Trophoblast cell (in vitro differentiated cells and primary cell): ENCODE measurements at places on chromosomes 5 and 9.

GRCh38 chr5:138489683-138490061, 24.4 kb downstream of the EGR1 start:
- no peak for DNase-seq

DNA sequence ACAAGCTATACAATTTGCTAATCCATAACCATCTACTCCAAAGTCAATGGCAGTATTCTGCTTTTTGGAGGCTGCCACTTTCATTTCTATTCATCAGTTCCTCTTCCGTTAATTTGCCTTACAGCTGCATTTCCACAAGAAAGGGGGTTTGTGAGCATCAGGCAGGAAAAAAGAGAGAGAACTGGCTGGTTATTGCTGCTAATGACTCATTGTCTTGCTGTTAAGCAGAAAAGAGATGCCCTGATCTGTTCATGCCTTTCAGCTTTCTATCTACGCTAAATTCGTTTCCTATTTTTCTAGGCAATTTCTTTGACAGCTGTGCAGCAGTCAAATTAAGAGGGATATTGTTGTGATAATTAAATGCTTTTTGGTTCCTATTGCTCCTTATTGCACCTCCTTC, 65.9 kb upstream of the GNAQ start:
- peak; percentile 36 for DNase-seq

GRCh38 chr9:120579139-120580050, 572 bp downstream of the CDK5RAP2 start:
- DNase-seq: no peak

GRCh38 chr5:45568813-45569212, 127.4 kb downstream of the HCN1 start:
- DNase-seq: no peak

DNA sequence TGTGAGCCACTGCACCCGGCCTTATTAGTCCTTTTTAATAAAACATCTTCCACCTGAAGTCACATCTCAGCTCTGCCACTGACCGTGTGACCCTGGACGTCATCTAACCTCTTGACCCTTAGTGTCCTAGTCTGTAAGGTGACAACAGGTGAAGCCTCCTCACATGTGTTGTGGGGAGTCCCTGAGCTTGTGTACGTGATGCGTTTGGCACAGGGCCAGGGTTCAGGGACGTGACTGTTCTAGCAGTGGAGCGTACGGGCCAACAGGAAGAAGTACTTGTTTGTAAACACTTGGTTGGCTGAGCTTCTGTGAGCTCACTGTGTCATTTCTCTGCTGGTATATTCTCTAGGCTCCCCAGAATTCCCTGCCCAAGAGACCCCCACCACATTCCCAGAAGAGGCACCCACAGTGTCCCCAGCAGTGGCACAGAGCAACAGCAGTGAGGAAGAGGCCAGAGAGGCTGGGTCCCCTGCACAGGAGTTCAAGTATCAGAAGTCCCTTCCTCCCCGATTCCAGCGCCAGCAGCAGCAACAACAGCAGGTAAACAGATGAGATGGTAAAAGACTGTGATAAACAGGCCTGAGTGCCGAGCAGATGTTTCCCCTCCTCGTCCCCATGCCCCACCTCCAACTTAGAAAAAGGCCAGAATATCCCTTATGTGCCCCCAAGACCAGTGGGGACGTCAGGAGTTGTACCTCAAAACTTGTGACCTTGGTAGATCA, 35.3 kb upstream of the POMT1 start:
- no peak for DNase-seq

- DNase-seq: peak; percentile 19
Observed at GRCh38 chr9:108235609-108236008, 620.2 kb downstream of the ACTL7B start.

GRCh38 chr9:20312732-20313131, 309.6 kb downstream of the MLLT3 start:
- DNase-seq: peak; percentile 33

DNA sequence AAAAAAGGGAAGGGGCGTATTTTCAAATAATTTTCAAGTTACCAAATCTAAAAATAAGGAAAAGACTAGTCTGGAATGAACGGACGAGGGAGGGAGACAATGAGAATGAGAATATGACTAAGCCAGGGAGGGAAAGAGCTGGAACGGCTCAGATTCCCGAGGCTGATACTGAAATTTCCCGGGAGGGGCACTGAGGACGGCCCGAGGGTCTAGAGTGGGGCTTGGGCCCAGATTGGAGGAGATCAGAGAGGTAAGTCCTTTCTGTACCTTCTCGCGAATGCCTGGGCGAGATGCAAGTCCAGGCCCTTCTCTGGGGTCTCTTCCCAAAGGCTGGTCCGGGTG, 3.4 kb upstream of the CCIN start:
- DNase-seq: peak; percentile 35

GRCh38 chr5:67178085-67178484, 18.5 kb downstream of the CD180 start:
- peak; percentile 12 for DNase-seq

DNA sequence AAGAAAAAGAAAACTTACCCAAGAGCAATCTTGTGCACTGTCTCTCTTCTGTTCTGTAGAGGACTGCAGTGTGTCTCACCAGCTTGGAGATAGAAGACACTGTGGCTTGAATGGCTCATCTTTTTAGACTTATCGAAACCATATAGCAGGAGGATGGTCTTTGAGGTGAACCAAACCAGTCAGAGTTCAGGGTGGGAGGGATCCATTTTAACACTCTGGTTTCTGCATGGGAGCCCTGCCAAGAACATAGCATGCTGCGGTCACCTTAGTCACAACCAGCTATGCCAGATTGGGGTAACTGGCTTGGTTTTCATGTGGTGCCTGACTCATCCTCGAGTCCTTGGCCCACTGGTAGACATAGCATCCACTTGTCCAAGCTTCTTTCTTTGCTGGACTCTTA, 135.1 kb downstream of the PAPPA start:
- peak; percentile 68 for DNase-seq

DNA sequence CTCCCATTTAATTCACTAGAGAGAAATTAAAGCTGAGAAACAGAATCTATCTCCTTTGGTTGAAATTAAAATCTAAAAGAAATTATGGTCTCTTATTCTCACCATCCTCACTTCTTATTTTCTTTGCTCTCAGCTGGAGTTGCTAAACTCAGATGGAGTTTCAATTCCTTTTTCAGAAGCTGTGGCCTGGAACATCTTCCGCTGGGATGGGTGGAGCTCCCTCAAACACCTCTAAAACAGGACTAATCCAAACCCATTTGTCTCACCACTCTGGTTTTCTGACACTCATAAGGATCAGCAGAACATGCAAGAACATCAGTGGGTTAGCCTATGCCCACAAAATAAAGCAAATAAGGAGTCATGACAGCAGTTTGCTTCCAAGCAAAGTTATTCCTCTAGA, 39.6 kb upstream of the CEP78 start:
- DNase-seq: no peak

- DNase-seq: peak; percentile 0
Observed at GRCh38 chr9:64128572-64128971, 1156.4 kb downstream of the FOXD4L5 start.

DNA sequence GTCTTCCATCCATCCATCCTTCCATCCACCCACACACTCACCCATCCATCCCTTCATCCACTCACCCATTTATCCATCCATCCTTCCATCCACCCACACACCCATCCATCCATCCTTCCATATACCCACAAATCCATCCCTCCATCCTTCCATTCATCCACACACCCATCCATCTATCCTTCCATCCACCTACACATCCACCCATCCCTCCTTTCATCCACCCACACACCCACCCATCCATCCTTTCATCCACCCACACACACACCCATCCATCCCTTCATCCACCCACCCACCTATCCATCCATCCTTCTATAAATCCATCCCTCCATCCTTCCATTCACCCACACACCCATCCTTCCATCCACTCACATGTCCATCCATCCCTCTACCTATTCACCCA, 23.6 kb downstream of the DRD1 start:
- no peak for DNase-seq

DNA sequence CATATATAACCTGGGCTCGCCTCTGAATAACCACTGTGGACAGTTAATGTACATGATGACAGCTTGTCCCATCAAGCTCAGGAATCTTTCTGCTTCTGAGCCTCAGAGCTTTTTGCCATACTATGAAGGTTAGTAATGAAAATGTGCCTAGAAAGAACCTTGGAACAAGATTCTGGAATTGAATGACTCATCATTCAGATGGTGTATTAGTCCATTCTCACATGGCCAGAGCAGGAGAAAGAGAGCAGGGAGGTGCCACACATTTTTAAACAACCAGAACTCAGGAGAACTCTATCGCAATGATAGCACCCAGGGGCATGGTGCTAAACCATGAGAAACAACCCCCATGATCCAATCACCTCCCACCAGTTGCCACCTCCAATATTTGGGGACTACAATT, 542.1 kb downstream of the PRR16 start:
- DNase-seq: peak; percentile 2

- peak; percentile 81 for DNase-seq
Observed at GRCh38 chr5:151094030-151094851, 13.4 kb upstream of the TNIP1 start.

GRCh38 chr9:133475292-133476012, 3.4 kb downstream of the SLC2A6 start:
- DNase-seq: no peak

DNA sequence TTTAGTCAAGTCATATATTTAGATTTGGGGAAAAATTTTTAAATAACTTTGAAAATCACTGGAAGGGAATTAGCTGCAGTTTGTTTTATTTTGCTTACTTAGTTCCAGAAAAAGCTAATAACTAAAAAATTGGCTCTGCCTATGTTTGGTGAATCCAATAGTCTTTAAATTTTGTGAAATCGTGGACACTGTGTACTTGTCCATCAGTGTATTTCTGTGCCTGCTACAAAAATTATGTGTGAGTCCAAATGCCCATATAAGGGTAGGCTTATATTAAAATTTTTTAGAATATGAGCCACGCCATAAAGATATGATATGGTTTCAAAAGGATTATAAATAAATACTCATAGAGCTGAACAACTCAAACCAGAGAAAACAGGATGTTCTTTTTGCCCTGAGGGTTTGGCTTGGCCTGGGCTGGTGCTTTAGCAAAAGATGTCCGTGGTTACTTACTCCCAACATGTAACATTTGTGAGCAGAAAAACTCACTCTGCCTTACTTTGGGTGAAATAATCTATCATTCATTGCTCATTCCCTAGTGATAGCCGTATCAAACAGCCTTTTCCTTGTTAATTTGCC, 133.2 kb upstream of the PRLR start:
- no peak for DNase-seq

- peak; percentile 72 for DNase-seq
Observed at GRCh38 chr9:108049026-108049607, 559.5 kb upstream of the KLF4 start.
